Stimulated activated CD4-positive, alpha-beta T cell treated with anti-CD3 and anti-CD28 coated beads, TNF-alpha, amount 100 ng/mL, for 1 hour (primary cell): ENCODE measurements at places on chromosomes 1 and 21.

- DNase-seq = no peak
These were observed 27.7 kb upstream of the RPTN start for GRCh38 chr1:152186556-152187285.

DNA sequence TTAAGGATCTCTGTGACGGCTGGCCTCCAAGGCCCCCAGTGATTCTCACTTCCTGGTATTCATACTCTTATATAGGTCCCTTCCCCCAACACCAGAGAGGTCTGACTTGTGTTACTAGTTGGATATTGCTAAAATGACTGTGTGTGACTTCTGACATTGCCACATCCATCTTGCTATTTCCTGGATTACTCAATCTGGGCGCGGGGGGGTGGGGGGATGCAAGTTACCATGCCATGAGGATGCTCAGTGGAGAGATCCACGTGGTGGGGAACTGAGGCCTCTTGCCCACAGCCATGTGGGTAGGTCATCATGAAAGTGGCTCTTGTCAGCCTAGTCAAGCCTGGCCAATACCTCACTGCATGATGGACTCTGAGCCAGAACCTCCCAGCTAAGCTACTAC lies 117.0 kb downstream of the UBE2U start:
- DNase-seq = no peak

DNA sequence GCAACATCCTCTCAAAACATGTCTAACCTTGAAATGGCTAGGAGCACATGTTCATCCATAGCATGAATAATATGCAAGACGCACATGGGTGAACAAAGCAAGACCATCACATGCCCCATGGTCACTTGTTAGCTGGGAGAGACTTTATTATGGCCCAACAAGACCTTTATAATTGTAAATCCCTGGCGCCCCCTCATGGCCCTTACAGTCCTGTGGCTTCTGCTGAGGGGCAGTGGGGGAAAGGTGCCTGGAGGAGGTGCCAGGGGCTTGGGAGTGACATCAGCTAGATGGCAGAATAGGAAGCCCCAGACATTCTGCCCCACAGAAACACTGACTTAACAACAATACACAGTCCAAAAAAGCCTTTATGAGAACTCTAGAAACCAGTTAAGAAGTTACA lies 51.7 kb downstream of the CSMD2 start:
- no peak for DNase-seq

DNA sequence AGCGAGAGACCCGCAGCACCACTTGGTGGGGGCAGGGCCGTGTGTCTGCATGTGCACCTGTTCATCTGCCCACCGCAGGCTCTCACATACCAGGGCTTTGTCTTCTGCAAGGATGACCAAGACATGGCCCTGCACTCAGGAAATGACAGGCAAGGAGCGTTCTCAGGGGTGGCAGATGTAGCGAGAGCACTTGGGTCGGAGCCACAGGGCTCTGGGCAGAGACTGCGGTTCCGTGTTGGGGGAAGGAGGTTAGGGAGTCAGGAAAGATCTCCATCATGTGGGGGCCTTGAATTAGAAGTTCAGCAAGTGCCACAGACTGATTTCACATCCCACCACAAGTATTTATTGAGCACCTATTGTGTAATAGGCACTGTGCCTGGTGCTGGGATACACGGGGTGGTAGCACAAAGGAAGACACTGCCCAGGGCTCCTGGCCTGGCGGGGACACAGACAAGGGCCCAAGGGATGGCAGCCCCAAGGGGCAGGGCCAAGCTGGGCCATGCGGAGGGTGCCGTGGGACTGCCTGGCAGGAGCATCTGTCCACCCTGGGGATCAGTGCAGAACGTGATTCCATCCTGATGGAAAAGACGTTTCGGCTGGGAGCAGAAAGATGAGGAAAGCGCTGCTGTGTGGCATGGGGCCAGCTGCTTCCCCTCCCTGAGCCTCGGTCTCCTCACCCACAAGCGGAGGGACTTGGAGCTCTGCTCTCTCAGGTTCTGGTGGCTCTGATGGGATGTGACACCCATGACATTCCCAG lies 11.4 kb upstream of the SPSB1 start:
- no peak for DNase-seq

- no peak for DNase-seq
These were observed 1253.8 kb downstream of the MRPL39 start for GRCh38 chr21:24353492-24353891.

DNA sequence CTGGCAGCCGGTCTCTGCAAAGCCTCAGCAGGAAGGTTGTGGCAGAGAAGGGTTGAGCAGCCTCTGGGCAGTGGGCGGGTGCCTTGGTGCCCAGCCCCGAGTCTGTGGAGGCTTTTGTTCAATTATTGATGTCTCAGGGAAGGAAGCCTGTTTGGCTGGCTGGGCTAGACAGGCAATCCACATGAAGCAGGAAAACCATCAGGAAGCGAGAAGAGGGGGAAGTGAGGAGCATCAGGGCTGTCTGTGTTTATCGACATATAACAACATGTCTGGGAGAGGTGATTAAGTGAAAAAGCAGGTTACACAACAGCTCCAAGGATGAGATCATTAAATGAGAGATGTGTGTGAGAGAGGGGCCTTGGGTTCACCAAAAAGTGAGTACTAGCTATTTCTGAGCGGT lies 105.4 kb downstream of the UBE2U start:
- no peak for DNase-seq

DNA sequence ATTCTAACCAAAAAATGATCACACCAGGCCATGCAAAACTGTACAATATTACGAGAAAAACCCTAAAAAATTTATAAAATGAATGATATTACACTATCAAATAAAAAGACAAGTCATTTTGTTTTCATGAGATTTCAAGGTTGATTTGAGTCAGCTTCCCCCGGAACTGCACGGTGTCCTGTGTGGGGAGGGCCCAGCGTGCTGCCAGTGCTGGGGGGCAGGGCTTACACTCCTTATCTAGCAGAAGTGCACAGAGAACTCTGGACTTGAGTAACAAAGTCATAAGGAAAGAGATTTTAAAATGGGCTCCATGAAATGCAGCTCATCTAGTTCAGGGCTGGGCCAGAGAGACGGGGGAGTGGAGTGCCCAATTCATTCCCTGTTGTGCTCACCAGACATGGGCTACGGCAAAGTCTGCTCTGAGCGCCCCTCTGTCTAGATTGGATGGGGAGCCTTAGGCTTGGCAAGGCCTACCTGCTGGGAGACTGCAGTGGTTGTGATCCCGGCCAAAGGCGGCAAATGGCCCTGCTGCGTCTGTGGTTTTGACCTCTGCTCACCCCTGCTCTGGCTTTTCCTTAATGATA lies 50.1 kb downstream of the COQ8A start:
- DNase-seq = peak; percentile 9

DNA sequence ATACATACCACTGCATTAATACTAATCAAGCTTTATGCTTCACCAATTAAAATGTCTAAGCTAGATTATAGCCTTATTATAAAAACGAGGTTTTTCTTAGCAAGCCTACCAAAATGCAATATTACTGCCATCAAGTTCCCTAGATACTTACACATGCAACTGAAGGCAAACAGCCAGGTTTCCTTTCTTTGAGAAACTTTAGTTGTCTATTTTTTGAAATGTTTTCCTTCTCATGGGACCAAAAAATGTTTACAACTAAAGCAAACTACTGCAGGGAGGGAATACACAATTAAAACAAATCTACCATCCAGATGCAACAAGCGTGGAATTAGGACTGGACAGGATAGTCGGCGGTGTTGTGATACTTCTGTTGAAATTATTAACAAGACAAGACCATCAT lies 1.3 kb downstream of the ZNF644 start:
- DNase-seq = no peak

- DNase-seq = no peak
These were observed 3.5 kb downstream of the ARPC5 start for GRCh38 chr1:183632114-183632513.

GRCh38 chr1:91851130-91852010 lies 34.6 kb downstream of the TGFBR3 start:
- DNase-seq = no peak

- no peak for DNase-seq
These were observed 753.8 kb upstream of the B3GALT2 start for GRCh38 chr1:193940176-193940575.

GRCh38 chr1:186708694-186709097 lies 28.5 kb upstream of the PTGS2 start:
- DNase-seq = no peak

DNA sequence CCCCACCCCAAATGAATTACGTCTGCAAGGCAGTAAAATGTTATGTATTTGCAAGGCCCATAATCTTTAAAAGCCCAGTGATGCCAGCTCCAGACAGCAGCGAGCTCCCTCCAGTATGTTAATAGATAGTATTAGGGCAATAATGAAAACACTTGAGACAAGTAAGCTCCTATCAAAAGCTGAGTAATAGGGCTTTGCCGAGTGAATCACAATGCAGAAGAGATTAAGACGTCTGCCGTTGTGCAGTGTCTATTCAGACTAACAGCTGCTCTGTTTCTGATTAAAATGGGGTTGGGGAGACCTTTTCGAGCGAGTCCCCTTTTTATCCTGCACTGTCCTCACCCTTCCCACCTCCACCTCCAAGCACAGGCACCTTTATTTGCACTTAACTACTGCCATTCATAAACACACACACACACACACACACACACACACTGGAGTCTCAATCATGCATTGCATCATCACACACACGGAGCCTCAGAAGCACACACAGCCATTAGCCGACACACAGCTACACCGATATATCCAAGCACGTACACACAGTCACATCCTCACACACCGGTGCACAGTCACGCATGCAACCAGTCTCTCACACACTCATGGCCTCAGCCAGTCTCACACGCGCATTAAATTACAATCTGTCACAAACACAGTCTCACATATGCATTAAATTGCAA lies 46.0 kb upstream of the FOXO6 start:
- no peak for DNase-seq

DNA sequence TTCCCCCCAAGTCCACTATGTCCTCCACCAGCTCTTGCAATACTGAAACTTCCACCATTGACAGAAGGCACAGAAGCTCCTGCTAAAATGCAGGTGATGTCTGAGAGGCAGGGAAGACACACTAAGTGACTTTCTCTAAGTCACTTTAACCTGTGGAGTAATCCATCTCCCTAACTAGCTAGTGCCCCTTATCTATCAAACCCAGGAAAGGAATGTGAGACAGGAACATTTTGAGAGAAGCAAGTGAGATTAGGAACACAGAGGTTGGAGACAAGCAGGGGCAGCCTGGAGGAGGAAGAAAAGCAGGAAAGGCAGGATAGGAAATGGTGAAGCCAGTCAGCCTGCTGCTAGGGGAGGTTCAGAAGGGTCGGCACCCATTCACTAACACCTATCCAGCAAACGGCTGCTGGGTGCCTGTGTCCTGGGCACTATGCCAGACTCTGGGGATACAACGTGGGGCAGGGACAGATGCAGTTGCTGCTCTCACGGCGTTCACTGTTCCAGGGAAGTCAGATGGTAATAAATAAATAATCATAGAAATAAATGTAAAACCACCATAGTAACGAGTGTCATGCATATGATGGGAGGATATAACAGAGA lies 7.0 kb downstream of the GPA33 start:
- no peak for DNase-seq

DNA sequence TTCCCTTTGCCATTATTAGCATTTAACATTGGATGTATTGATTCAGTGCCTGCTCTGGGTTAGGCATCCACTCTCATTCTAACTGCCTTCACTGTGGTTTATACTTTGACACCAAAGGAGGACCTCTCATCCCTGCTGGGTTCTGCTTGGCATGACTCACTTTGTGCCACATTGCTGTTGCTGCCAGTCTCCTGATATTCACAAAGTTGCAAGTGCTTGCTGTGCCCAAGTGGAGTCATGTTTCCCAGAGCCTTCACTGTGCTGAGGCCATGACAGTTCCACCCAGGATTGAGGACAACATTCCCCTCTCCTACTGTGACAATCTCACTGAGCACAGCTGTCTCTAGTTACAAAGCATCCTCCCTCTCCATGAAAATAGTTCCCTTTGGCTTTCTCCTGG lies 519.9 kb upstream of the USP24 start:
- no peak for DNase-seq

GRCh38 chr1:91684481-91685196 lies 184.0 kb downstream of the CDC7 start:
- no peak for DNase-seq

- no peak for DNase-seq
These were observed 15.3 kb upstream of the TEDDM1 start for GRCh38 chr1:182415789-182416188.

DNA sequence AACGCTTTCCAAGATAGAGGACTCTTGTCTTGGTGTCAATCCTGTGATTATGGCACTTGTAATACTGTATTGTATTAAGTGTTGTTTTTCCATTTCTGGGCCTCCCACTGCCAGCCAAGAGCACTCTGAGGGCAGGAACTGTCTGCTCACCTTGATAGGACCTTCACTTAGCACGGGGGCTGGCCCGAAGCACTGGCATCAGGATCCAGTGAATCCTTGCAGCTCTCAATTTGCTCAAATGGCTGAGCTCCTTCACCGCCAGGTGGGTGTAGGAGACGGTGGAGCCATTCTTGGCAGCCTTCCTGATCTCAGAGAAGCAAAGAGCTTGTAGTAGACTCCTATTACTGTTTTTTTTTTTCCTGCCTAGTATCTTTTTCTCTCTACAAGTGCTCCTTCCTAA lies 17.7 kb downstream of the MECR start:
- no peak for DNase-seq

DNA sequence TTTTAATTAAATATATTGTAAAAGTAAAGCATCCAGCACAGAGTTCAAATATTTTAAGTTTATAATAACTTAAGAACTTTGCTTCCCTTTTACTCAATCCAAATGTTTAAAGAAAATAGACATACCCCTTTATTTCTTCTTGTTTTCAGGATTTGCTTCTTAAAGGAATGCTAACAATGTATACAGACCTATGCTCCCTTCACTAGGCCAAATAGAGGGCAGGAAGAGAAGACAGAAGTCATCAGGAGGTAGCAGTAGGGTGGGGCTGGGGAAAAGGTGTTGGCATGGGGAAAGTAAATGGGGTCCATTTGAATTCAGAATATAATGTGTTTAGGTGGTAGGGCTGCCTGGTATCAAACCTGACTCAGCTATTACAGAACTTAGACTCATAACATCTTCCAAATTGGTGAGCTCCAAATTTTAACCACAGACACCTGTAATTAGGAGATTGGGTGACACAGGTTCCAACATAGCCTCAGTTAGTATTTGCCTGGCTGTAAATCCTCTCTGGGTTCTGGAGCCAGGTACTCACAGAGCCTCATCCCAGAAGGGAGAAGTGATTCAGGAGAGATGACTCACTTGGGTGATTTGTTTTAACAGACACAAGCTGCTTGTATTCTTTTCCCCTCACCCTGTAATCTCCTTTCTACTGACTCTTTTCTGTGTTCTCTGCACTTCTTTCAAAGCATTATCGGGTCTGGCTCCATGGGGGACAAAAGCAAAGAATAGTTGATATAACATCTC lies 60.1 kb upstream of the DUSP10 start:
- DNase-seq = no peak

- DNase-seq = no peak
These were observed 717.5 kb downstream of the RWDD3 start for GRCh38 chr1:95951371-95952102.

- no peak for DNase-seq
These were observed 35.0 kb upstream of the ECE1 start for GRCh38 chr1:21325231-21325718.
